ENCODE measurements at places on chromosomes 11 and 22. TPM values are rescaled to one million over a fixed set of nuclear protein-coding genes. Genes with fewer than 3 reads are reported as not detected.

DNA sequence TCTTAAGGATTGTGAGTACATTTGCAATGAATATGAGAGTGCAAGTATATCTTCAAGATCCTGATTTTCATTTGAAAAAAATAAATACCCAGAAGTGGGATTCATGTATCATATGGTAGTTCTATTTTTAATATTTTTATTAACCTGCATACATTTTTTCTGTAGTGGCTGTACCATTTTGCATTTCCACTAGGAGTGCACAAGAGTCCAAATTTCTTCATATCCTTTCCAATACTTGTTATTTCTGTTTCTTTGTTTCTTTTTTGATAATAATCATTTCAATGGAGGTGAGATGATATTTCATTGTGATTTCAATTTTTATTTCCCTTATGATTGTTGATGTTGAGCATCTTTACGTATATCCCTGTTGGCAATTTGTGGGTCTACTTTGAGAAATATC, 759.8 kb upstream of the CNTN5 start:
- H3K27ac ChIP-seq = no peak overlapping the region
- no peaks in the 10 kb centered on the region for H3K27me3 ChIP-seq
- no peak overlapping the region for H3K4me3 ChIP-seq
- DNase-seq = no peak

DNA sequence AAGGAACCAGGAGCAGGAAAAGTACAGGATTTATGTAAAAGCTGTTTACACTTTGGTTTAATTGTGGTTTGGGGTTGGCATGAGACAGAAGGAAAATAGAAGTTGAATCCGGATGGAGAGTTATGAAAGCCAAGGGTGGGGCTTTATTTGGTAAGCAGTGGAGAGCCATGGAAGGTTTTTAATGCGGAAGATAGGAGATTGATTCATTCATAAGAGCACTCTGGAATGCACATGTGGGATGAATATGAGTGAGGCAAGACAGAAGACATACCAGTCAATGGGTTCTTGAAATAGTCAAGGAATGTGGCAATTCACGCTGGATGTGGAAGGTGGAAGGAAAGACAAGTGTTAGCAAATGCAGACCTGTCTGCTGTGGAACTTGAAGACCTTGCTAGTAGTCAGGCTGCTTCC, 9.3 kb upstream of the GLB1L3 start:
- H3K4me1 ChIP-seq = no peaks in the 10 kb centered on the region
- H3K4me3 ChIP-seq = no peak overlapping the region
- H3K27ac ChIP-seq = no peak overlapping the region
- H3K27me3 ChIP-seq = peaks cover 23% of the 10 kb centered on the region
- no peaks in the 10 kb centered on the region for H3K36me3 ChIP-seq

DNA sequence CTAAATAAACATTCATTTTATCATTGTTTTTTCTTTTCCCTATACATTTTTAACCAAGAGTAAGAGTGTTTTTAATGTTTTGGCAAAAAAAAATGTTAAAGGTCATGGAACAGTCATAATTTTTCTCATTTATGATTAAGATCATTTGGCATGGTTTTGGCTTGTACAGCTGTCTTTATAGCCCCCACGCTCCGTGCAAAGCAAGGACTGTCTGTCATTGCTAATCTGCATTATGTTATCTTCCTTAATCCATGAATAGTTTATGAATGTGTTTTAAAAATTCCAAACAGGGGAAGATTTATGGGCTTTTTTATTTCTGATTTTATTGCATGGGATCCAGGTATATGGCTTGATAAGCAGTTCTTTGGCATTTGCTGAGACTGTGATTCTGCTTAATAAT, 28.1 kb downstream of the PGM2L1 start:
- no peak overlapping the region for H3K4me3 ChIP-seq
- no peaks in the 10 kb centered on the region for H3K27me3 ChIP-seq
- no peaks in the 10 kb centered on the region for H3K36me3 ChIP-seq

The BTG4 gene
- total RNA-seq = not detected

The FOXR1 gene
- not detected for total RNA-seq

DNA sequence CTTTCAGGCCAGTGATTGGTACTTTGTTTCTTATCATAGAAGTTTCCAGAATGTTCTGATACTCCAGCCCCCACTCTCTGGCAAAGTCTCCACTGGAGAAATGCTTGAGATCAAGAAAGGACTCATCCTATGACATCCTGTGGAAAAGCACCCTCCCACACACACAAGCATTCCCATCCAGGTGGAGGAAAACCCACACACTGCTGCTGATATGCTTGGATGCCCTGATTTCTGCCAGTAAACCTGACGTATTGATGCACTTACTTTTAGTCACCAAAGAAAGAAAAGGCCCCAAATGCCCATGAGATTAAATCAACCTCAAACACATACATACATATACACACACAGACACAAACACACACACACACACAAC, 9.2 kb upstream of the SLC5A12 start:
- no peaks in the 10 kb centered on the region for H3K27me3 ChIP-seq
- H3K36me3 ChIP-seq = no peaks in the 10 kb centered on the region
- no peak overlapping the region for H3K27ac ChIP-seq

GRCh38 chr11:120878781-120879180, 145.1 kb upstream of the TBCEL start:
- no peaks in the 10 kb centered on the region for H3K36me3 ChIP-seq
- no peak overlapping the region for H3K27ac ChIP-seq
- H3K4me1 ChIP-seq = no peaks in the 10 kb centered on the region
- no peak for DNase-seq
- no peak overlapping the region for H3K4me3 ChIP-seq

The OR10D3 gene
- not detected for total RNA-seq

- H3K27ac ChIP-seq = no peak overlapping the region
- no peaks in the 10 kb centered on the region for H3K27me3 ChIP-seq
- H3K4me3 ChIP-seq = no peak overlapping the region
- peaks cover 5% of the 10 kb centered on the region for H3K36me3 ChIP-seq
- DNase-seq = no peak
Measured at GRCh38 chr22:46909237-46910030, 147.0 kb downstream of the TBC1D22A start.

Data from transverse colon (tissue), 4 donors.